Left renal pelvis (tissue), 4 donors: ENCODE measurements at places on chromosomes 2 and 18. TPM values are rescaled to one million over a fixed set of nuclear protein-coding genes. Genes with fewer than 3 reads are reported as not detected.

DNA sequence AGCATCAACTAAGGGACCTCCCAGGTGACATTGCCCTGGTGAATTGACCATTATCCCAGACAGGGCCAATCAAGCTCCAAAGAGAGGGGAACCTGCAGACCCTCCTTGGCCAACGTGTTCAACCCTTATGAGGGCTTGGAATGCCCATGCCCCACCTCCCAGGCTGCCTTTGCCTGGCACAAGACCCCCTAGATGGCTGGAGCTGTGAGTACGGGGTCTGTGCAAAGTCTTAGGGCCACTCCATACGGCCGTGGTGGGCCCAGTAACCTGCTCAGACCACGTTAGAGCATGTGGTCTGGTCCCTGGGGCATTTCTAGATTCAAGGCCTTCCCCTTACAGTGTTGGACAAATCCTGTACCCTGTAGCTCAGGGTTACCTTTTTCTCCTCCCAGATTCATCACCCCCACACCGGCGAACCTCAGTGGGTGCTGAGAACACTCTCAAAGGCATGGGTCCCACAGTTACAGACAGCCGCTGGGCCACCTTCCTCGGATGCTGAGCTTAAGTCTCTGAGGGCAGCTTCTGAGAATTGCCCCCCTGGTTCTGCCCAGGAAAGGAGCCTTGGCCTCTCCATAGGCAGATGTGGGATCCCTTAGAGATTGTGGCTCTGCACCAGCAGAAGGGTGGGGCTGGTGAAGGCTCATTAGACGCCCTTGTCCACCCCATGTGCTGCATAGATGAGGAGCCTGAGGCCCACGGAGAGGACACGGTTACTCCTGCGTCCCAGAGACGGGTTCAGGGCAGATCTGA lies 18.3 kb upstream of the KCNK3 start:
- no peak for DNase-seq

DNA sequence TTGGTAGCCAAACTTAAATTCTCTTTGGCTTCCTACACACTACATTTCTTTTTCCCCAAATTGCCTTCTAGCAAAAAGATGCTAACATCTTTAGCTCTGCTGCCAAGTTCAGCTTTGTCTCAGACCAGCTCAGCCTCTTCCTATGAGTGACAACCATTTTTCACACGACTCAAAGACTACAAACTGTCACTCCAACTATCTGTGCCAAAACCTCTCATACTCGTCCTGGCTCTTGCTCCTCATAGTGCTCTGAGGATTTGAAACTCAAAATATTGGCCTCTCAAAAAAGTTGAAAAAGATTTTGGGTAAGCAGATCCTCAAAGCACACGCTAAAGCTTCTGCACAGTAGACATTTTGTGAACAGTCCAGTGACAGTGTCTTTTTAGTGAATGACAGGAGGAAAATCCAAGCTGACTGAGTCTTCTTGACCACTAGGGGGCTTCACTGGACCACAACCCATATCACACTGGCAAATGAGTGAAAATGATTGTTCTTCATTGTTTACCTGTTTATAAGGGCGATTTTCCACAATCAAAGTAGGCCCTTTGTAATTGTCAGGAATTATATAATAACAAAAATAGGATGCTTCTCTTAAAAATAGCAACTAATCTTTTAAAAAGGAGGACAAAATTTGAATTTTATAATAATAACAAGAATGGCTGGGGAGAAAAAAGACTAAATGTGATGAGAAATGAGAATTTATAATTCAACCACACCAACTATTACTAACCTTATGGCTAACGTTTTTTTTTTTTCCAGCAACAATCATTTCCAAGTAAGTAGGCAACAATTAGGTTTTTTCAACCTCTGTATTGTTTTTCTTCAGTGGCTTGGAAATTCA lies 85.5 kb upstream of the PGAP1 start:
- no peak for DNase-seq

DNA sequence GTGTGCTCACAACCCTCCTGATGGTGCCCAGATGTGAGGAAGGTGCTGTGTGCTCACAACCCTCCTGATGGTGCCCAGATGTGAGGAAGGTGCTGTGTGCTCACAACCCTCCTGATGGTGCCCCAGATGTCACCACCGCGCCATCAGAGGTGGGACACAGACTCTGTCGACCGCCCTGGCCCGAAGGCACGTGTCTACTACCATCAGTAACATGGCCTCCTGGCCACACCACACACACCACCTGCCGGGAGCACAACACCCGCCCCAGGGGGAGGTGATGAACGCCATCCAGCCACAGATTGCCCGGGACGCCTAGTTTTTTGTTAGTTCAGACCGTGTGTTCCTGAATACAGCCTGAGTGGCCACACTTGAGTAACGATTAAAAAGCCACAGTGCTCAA lies 24.5 kb downstream of the HDAC4 start:
- DNase-seq = no peak

DNA sequence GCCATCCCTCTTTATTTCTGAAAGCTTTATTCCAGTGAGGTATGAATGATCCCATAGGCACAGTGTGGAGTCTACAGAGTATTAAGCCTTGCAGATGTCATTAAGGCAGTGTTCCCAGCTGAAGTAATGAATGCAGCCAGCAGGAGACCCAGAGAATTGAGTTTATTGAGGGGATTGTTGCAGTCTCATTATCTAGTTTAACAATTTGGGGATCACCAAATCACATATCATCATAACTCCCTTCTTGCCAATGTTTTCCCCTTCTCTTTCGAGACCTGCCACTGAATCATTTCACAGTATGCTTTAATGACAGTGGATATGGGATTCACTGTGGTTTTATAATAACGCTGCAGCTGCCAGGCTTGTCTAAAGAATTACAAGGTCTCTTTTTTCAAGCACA lies 249.3 kb upstream of the FSHR start:
- DNase-seq = no peak

DNA sequence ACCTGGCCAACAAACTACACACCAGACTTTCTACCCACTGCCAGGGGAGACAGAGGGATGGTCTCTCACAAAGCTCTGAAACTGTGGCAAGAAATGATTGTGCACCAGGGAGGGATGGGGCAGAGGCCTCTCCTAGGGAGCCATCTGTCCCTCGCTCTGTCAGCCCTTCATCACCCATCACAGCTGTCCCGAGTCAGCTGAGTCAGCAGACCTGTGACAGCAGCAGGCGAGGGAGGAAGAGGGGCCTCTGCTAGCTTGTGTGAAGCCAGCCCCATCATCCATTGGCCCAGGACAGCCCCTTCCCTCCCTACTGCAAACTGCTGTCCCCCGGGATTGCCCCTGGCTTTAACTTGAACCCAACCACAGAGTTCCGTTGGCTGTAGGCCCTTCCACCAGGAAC lies 5.0 kb downstream of the SH2D6 start:
- no peak for DNase-seq

- no peak for DNase-seq
Measured at GRCh38 chr2:31003749-31004148, 134.5 kb downstream of the GALNT14 start.

DNA sequence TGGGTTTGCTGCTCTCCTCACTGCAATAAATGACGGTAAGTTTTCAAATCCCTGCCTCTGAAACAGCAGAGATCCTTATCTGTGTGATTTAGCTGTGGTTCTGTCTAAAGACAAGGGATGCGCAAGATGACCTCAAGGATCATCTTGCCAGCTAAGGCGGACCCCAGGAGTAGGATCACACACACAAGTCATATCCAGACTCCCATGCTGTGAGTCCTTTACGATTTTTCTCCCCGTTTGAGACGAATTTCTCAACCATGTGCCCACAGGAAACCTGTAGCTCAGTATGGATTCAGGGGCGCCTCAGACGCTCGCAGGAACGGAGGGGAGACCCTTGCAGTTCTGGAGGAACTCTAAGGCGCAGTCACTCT lies 11.1 kb upstream of the DCTN1 start:
- DNase-seq = no peak

- DNase-seq = no peak
Measured at GRCh38 chr2:3864943-3865865, 161.8 kb downstream of the DCDC2C start.

- DNase-seq = no peak
Measured at GRCh38 chr2:96526615-96527285, 9.8 kb upstream of the ARID5A start.

The NGEF gene
- 3.5 TPM for polyA plus RNA-seq

The LIPT1 gene
- 15.0 TPM for polyA plus RNA-seq

The EPHA4 gene
- polyA plus RNA-seq = 55.3 TPM
